HT-29 (cell line): ENCODE measurements at places on chromosomes 3 and 15.

- no peak for DNase-seq
These were observed 6.0 kb downstream of the ISL2 start for GRCh38 chr15:76342382-76343201.

DNA sequence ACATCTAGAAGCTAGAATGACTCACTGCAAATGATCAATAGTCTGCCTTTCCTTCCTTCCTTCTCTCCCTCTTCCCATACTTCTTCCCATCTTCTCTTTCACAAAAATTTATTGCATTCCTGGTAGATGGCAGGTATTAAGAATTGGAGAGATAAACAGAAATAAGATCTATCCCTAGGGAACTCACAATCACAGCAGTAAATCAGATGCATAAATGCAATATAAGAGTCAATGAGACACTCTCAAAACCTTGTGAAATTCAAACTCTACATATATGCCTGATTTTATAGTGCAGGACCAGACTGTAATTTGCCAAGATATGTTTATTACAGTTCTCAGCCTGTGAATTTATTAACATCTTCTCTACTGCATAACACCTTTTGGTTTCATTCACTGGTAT lies 78.3 kb upstream of the ARL6 start:
- DNase-seq = no peak

DNA sequence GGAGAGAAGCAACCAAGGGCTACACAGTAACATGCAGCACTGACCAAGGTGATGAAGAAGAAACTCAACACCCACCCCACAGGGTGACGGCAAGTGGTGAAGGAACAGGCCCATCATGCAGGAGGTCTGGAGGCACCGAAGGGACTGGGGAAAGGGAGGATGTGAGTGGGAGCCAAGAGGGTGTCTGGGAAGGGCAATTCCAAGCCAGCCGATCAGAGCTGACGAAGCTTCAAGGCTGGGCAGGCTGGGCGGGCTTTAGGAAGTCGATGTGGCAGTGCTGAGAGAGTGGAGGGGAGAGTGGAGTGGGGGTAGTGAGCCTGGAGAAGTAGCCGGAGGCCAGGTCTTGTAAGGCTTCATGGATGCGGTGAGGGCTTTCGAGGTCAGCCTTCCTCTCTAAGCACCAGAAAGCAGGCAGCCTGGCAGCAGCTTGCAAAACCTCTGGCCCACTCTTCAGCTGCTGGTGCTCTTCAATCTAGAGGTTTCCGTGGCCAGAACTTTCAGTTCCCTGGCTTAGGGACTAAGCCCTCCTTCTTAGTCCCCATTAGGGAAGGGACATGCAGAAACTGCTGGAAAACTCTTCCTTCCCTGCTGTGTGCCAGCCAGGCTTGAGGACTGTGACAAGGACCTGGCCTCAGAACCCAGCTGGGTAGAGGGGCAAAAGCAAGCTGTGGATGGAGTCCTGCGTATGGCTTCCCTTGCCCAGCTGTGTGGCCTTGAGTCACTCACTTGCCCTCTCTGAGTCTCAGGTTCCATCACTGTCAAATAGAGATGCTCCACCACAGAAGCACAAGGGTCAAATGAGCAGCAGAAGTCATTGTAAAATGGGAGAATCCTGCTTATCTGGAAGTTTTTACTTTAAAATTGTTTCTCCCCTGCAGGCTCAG lies 72.1 kb downstream of the TLE3 start:
- DNase-seq = no peak

DNA sequence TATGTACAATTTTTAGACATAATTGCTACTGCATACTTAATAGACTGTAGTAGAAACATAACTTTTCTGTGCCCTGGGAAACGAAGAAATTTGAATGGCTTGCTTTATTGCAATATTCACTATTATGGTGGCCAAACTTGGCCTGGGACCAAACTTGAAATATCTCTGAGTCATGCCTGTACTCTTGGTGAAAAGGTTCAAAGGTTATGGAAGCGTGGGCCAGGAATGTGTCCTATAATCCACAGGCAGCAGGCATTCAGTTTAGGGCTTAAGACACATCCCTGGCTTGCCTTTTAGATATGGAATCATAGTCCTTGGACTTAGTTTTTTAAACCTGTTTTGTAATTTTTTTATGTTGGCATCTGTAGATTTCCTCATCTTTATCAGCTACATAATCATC lies 124.3 kb downstream of the LRIG1 start:
- DNase-seq = peak; percentile 60

- DNase-seq = no peak
These were observed 86.6 kb downstream of the GAP43 start for GRCh38 chr3:115709931-115710330.

DNA sequence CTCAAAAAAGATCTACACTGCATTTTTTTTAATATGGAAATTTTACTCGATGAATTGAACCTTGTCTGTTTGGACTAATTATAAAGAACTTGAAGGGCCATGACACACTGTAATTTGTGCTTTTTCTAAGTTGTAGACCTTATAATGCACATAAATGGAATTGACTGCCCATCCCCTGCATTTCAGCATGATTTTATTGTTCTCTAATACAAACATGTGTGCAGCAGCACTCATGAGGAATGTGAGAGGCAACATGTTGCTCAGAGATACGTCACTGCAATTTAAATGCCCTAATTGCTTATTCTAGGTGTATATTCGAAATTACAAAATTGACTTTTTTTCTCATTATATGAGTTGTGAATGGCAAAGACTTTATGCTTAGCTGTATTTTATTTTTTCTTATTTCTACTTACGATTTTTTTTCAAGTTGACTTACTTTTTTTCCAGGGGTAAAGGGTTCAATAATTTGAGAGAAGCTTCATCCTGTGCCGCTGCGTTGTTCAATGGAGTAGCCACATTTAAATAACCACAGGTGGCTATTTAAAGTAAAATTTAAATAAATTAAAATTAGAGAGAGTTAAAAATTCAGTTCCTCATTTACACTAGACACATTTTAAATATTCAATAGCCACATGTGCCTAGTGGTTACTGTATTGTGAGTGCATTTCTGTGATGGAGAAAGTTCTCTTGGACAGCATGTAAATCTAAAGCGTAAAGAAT lies 1346.4 kb downstream of the ROBO1 start:
- DNase-seq = no peak

DNA sequence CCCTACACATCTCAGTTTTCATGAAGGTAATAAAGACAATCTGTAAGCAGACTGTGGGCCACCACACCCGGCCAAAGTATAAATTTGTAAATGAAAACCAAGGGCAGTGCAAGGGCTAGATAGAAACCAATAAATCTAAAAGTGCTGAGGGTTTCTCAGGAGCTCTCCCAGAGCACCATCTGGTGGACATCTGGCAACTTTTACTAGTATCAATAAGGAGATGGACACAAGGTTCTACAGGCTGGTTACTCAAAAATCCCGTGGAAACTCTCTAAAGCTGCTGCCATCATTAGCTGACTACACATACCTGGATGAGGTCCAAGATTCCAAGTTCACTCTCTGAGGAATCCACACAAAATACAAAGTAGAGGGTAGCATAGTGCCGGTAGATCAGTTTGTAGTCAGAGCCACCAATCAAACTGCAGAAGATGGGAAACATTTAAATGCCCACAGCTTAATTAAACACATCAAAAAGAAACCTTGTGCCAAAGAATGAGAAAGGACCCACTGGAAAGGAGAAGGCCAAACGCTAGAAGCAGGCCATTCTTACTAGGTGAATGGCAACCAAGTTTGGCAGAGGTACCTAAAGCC lies 5.5 kb downstream of the AP3S2 start:
- DNase-seq = peak; percentile 87

DNA sequence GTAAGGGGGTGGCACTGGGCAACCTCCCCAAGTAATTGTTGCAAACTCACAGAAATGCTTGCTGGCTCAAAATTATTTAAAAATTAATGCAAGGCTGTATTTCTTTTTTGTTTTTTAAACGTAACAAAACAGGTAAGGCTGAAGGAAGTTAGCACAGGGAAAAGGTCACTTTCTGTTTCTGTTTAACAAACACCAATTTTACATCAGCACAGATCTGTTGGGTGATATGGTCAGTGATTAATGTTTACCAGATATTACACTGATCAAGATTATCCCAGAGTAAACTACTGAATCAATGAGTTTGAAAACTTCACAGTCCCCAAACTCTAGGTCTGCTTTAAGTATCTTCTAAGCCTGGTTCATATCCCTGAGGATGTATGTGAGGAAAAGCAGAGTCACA lies 558.0 kb downstream of the FOXP1 start:
- peak; percentile 57 for DNase-seq

GRCh38 chr3:58471025-58471887 lies 20.6 kb upstream of the KCTD6 start:
- peak; percentile 71 for DNase-seq

- no peak for DNase-seq
These were observed 17.7 kb upstream of the HERC1 start for GRCh38 chr15:63851431-63851830.

DNA sequence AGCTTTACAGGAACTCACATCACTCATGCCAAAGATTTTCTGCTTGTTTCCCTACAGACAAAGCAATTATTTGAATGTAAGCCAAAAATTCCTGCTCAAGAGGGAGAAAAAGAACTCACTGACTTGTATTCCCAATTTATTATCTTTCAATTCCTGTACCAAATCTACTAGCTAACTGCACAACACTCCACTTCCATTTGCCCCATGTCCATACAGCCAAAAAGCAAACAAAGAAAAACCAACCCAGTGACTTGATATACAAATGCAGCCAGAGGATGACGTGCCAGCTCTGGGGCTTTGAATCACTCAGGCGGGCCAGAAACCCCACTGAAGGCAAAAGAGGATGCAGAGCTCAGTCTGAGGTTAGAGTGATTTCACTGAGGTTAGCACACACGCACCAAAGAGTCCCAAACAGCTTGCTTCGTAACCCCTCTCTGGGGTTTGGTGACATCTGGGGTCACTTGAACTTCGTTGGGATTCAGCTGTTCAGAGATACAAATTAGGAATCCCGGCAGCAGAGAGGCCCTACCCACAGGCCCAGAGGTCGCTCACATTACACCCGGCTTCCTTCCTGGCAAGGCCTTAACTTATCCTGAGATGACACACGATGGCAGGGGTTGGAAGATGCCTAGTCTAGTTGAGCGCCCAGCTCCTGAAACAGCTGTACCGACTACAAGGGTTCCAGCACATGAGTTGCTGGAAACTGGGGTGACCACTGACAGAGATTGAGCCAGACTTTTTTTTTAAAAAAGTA lies 1.6 kb downstream of the RFTN1 start:
- DNase-seq = no peak

- DNase-seq = no peak
These were observed 50.6 kb downstream of the CMSS1 start for GRCh38 chr3:99868311-99868646.

- no peak for DNase-seq
These were observed 80.9 kb upstream of the PRTG start for GRCh38 chr15:55823699-55824340.

DNA sequence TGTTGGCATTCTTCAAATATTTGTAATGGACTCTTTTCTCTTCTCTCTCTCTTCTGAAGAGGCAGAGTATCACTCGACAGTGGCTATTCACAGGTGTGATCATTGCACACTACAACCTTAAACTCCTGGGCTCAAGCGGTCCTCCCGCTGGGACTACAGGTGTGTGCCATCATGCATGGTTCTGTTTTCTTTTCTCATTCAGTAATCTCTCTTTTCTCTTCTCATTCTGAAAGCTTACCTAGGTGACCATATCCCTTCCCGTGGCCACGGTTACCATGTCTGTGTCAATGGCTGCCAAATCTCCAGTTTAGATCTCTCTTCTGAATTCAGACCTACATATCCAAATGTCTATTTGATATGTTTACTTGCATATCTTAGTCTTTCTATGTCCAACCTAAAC lies 96.3 kb downstream of the SOX2 start:
- DNase-seq = no peak

- DNase-seq = peak; percentile 75
These were observed 54.4 kb downstream of the WWTR1 start for GRCh38 chr3:149603126-149604074.

- DNase-seq = no peak
These were observed 1.7 kb downstream of the PRTG start for GRCh38 chr15:55740981-55741832.

DNA sequence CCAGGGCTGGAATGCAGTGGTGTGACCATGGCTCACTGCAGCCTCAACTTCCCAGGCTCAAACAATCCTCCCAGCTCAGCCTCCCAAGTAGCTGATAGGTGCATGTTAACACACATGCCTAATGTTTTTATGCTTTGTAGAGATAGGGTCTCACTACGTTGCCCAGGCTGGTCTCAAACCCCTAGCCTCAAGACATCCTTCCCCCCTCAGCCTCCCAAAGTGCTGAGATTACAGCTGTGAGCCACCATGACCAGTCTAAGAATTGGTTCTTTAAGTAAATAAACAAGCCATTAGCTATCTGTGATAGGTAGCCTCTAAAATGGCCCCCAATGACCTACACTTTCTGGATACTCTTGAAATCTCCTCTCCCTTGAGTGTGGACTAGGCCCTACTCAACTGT lies 3.7 kb downstream of the TRIM59 start:
- no peak for DNase-seq

- peak; percentile 77 for DNase-seq
These were observed 167.7 kb downstream of the NEK10 start for GRCh38 chr3:27201492-27201891.

DNA sequence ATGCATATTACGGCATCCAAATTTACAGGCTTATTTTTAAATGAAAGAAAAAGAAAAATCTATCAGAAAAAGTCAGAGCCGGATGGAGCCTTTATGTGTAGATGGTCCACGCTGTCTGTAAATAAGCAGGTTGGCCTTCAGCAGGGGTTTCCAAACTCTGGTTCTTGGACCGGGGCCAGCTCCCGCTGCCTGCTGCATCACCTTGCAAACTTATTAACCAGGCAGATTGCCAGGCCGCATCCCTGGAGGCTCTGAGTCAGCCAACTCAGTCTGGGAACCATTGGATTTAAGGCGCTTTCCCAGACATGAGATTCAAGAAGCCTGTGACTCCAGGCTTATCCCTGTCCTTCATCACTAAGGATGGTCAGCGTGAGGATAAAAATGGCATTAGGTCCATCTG lies 212.4 kb downstream of the OPA1 start:
- peak; percentile 96 for DNase-seq

DNA sequence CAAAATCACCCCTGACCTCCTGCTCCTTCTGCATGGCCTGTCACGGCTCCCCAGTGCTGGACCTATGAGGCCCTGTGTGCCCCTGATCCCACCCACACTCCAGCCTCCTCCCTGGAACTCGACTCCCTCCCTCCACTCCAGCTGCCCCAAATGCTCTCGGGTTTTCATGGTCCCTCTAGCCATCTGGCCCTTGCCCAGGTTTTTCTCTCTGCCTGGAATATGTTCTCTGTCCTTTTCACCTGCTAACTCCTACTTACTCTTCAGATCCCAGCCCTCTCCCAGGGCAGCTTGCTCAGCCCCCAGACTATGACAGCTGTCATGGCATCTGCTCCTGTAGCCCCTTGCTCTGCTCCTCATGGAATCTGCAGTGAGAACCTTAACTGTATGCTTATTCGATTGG lies 30.3 kb downstream of the DUSP7 start:
- no peak for DNase-seq

DNA sequence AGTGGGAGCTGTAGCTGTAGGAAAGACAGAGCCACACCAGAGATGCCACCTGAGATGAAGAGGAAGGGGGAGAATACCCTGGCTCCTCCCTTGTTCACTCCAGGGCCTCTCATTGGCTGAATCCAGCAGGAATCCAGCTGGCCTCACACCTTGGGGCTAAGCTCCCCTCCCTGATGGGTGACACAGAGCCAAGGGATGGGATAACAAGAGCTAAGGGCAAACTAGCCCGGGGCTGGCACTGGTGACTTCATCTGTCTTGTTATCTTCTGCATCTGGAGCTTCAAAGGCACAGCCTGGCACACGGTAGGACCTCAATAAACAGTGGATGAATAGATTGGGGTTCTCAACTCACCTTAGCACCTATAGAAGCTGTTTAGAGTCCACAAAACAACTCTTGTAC lies 13.8 kb upstream of the GATA2 start:
- no peak for DNase-seq
